ENCODE measurements at places on chromosomes 7 and 10. TPM values are rescaled to one million over a fixed set of nuclear protein-coding genes. Genes with fewer than 3 reads are reported as not detected.

DLX5 gene
- total RNA-seq = not detected

GCK gene
- 0.62 TPM for total RNA-seq

GPR37 gene
- 1.5 TPM for total RNA-seq

TAF5 gene
- 7.7 TPM for total RNA-seq

PLXNA4 gene
- 1.2 TPM for total RNA-seq

ZNF117 gene
- 3.9 TPM for total RNA-seq

HKDC1 gene
- 10.6 TPM for total RNA-seq

VSTM4 gene
- total RNA-seq = 1.1 TPM

C10orf71 gene
- not detected for total RNA-seq

Data from uterine smooth muscle cell (primary cell).